Endothelial cell of umbilical vein (primary cell): ENCODE measurements at places on chromosomes 13 and 19.

GRCh38 chr19:51158474-51159129, 16.5 kb downstream of the SIGLEC7 start:
- H3K4me1 ChIP-seq: no peaks in the 10 kb centered on the region
- DNase-seq: peak; percentile 12
- H3K27ac ChIP-seq: no peak overlapping the region
- H3K4me3 ChIP-seq: no peak overlapping the region

DNA sequence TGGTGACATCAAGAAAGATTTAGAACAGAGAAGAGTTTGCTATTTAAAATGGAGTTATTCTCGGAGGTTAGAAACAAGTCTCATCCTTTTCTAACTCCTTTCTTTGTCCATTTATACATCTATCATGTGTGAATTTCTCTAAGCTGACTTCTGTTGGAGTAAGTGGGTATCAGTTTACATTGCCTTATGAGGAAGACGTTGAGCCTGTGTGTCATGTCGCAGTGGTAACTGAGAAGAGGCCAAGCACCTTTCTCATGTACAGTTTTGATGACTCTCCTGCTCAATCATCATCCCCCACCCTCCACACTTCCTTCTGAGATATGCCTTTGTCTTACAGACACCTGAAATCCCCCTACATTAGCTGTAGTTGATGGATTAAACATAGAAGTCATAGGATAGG, 624.8 kb downstream of the LIG4 start:
- H3K4me1 ChIP-seq: peaks cover 3% of the 10 kb centered on the region
- no peaks in the 10 kb centered on the region for H3K36me3 ChIP-seq
- H3K27ac ChIP-seq: no peak overlapping the region
- H3K4me3 ChIP-seq: no peak overlapping the region
- DNase-seq: no peak
- H3K27me3 ChIP-seq: no peaks in the 10 kb centered on the region

DNA sequence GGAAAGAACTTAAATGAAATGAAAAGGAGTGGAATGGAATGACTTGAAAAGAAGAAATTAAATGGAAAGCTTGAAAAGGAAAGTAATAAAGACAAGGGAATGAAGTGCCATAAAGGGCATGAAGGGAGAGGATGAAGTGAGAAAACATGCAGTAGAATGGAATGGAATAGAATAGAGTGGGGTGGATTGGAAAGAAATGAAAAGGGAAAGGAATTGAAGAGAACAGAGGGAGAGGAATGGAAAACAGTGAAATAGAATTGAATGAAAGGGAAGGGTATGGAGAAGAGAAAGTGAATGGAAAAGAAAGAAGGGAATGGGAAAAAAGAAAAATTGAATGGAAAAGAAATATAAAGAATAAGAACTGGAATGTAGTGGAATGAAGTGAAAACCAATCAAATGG, 9.2 kb upstream of the ZNF180 start:
- H3K36me3 ChIP-seq: no peaks in the 10 kb centered on the region
- H3K27me3 ChIP-seq: peaks cover 8% of the 10 kb centered on the region
- no peaks in the 10 kb centered on the region for H3K4me1 ChIP-seq
- no peak overlapping the region for H3K4me3 ChIP-seq
- no peak overlapping the region for H3K27ac ChIP-seq

- H3K27ac ChIP-seq: no peak overlapping the region
- H3K4me1 ChIP-seq: peaks cover 8% of the 10 kb centered on the region
- H3K27me3 ChIP-seq: no peaks in the 10 kb centered on the region
- DNase-seq: no peak
Measured at GRCh38 chr19:50002386-50002960, 22.7 kb downstream of the VRK3 start.

DNA sequence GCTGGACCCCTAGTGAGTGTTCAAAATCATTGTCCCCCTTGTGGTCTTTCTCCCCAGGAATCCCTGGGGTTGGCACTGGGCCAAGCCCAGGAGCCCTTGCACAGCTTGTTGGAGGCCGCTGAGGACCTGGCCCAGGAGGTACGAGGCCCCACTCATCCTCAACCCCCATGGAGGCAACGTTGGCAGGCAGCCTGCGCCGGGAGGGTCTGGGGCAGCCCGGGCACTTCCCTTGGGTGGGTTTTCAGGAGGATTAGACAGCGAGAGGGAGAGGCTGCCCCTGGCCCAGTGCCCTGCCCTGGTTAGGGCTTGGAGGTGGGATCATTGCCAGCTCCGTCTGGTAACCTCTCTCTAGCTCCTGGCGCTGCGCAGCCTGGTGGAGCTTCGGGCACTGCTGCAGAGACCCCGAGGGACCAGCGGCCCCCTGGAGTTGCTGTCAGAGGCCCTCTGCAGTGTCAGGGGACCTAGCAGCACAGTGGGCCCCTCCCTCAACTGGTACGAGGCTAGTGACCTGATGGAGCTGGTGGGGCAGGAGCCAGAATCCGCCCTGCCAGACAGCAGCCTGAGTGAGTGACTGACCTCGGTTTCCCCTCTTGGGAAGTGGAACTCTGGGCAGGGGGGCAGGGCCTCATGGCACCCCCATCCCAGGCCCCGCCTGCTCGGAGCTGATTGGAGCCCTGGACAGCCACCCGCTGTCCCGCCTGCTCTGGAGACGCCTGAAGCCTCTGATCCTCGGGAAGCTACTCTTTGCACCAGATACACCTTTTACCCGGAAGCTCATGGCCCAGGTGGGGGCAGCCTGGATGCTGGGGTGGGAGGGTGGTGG, 3.0 kb downstream of the ABCA7 start:
- H3K4me3 ChIP-seq: no peak overlapping the region
- H3K27ac ChIP-seq: no peak overlapping the region
- H3K27me3 ChIP-seq: no peaks in the 10 kb centered on the region
- H3K36me3 ChIP-seq: no peaks in the 10 kb centered on the region
- no peak for DNase-seq
- peaks cover 21% of the 10 kb centered on the region for H3K4me1 ChIP-seq

DNA sequence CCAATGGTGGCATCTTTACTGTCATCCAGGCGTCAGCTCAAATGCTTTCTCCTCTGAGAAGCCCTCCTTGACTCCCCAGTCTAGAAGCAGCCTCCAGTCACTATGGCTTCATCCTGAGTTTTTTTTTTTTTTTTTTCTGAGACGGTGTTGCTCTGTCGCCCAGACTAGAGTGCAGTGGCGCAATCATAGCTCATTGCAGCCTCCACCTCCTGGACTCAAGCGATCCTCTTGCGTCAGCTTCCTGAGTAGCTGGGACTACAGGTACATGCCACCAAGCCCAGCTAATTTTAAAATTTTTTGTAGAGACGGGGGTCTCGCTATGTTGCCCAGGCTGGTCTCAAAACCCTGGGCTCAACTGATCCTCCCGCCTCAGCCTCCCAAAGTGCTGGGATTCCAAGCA, 4.2 kb downstream of the NRTN start:
- no peak overlapping the region for H3K4me3 ChIP-seq
- no peak overlapping the region for H3K27ac ChIP-seq
- H3K27me3 ChIP-seq: peaks cover 2% of the 10 kb centered on the region
- H3K4me1 ChIP-seq: no peaks in the 10 kb centered on the region
- no peaks in the 10 kb centered on the region for H3K36me3 ChIP-seq

DNA sequence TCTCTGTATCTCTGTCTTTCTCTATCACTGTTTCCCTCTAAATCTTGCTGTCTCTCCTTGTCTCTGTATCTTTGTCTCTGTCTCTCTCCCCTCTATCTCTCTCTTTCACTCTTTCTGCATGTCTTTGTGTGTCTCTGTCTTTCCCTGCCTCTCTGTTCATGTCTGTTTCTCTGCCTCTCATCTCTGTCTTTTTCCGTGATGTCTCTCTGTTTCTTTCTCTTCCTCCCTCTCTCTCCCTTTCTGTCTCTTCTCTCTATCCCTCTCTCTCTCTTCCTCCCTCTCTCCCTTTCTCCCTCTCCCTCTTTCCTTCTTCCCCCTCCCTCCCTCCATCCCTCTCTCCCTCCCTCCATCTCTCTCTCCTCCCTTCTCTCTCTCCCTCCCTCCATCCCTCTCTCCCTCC, 56.7 kb upstream of the NFIC start:
- no peak for DNase-seq
- no peaks in the 10 kb centered on the region for H3K36me3 ChIP-seq
- no peak overlapping the region for H3K27ac ChIP-seq
- H3K4me3 ChIP-seq: no peak overlapping the region

DNA sequence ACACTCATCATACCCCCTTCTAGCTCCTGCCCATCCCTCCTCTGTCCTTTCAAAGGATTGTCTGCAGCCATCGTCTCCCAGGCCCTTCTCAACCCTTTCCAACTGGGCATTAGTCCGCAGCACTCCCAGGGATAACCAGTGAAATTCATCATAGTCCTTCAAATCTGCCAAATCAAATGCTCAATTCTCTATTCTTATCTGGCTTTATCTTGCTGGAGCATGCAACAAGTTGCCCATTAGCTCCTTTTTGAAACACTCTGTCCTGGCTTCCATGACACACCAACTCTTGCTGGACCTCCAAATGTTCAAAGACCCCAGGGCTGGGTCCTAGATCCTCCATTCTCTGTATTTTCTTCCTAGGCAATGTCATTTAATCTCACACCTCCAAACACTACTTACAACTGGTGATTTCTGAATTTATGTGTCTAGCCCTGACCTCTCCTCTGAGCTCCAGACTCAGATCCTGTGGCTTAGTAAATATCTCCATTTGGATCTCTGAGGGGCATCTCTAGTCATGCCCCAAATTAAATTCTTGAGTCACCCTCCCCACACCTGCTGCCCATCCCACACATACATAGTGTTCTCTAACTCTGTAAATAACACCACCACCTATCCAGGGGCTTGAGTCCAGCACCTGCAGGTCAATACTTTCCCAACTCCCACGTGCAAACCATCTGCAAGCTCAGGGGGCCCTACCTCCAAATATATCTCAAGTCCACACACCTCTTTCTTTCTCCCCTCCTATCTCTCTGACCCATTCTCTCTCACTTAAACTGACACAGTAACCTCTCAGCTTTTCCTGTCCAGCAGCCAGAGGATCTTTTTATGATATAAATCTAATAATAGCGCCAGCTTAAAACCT, 9.1 kb upstream of the ANKRD10 start:
- no peak for DNase-seq
- H3K27ac ChIP-seq: no peak overlapping the region
- peaks cover 30% of the 10 kb centered on the region for H3K27me3 ChIP-seq
- H3K36me3 ChIP-seq: no peaks in the 10 kb centered on the region
- no peak overlapping the region for H3K4me3 ChIP-seq
- H3K4me1 ChIP-seq: no peaks in the 10 kb centered on the region

GRCh38 chr19:14526423-14526822, 3.0 kb upstream of the TECR start:
- H3K27me3 ChIP-seq: no peaks in the 10 kb centered on the region
- H3K27ac ChIP-seq: no peak overlapping the region
- DNase-seq: no peak
- H3K4me1 ChIP-seq: peaks cover 27% of the 10 kb centered on the region
- no peak overlapping the region for H3K4me3 ChIP-seq

- DNase-seq: no peak
- H3K4me1 ChIP-seq: no peaks in the 10 kb centered on the region
- no peak overlapping the region for H3K4me3 ChIP-seq
- no peaks in the 10 kb centered on the region for H3K36me3 ChIP-seq
Measured at GRCh38 chr13:80255946-80256345, 85.0 kb downstream of the SPRY2 start.

GRCh38 chr19:46487178-46487801, 8.4 kb downstream of the PNMA8B start:
- H3K4me3 ChIP-seq: no peak overlapping the region
- H3K36me3 ChIP-seq: no peaks in the 10 kb centered on the region
- peak; percentile 13 for DNase-seq
- H3K27me3 ChIP-seq: peaks cover 43% of the 10 kb centered on the region
- H3K27ac ChIP-seq: no peak overlapping the region

DNA sequence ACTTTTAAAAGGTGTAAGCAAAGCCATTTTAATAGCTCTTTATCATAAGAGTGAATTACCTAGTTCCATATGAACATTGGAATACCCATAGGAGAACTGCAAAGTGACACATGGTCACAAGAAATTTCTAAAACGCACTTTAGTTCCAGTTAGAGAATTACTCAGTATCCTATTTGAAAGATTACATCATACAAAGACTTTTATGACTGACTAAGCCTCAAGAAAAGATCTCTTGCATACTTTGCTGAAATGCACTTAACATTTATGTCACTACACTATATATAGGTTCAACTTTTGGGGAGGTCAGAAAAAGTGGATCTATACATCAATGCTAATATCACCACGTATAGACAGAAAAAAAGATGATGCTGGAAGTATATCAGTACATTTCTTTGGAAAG, 7.1 kb downstream of the PCDH9 start:
- peak; percentile 34 for DNase-seq
- no peaks in the 10 kb centered on the region for H3K36me3 ChIP-seq
- H3K27ac ChIP-seq: peak overlapping the region; percentile 27
- peaks cover 10% of the 10 kb centered on the region for H3K4me1 ChIP-seq
- no peaks in the 10 kb centered on the region for H3K27me3 ChIP-seq

DNA sequence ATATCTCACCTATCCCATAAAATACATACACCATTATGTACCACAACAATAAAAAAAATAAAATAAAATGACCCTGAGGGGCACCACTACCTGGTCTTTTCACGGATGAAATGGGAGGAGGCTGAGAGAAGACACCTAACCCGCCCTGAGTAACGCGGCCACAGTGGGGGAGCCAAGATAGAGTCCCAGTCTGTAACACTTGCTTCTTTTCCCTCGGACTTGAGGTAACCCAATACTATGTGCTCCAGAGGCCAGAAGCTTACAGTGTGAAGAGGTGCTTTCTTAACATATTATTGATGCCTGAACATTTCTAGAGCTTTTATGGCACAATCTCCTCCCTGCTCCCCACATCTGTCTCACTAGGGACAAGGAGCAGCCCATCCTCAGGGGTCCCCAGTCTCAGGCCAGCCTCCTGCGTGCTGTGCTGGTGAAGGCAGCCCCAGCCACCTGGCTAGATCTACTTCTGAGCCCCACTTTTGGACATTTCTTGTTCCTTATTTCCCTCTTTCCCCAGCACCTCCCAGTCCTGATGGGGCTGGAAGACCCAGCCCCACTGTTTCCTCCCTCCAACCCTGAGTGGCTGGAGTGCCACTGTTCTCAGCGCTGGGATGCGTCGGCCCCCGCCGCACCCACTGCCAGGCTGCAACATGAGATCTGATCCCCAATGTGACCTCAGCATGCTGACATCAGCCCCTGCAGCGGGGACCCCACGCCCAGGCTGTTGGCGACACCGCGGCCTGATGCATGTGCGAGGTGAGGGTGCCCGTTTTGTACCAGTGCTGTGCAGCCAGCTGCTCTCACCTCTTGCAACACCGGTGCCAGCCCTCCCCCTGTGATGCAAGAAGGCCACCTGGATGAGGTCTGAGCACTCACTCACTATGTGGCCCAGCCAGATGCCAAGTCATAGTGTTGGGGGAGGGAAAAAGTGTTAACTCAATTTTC, 143.3 kb downstream of the DCLK1 start:
- H3K36me3 ChIP-seq: no peaks in the 10 kb centered on the region
- no peak overlapping the region for H3K4me3 ChIP-seq
- no peaks in the 10 kb centered on the region for H3K4me1 ChIP-seq
- no peaks in the 10 kb centered on the region for H3K27me3 ChIP-seq
- no peak for DNase-seq

GRCh38 chr19:40756502-40757110, 5.6 kb downstream of the SNRPA start:
- H3K27ac ChIP-seq: no peak overlapping the region
- H3K27me3 ChIP-seq: no peaks in the 10 kb centered on the region
- H3K36me3 ChIP-seq: peaks cover 37% of the 10 kb centered on the region
- H3K4me3 ChIP-seq: no peak overlapping the region
- peaks cover 36% of the 10 kb centered on the region for H3K4me1 ChIP-seq

GRCh38 chr13:75766636-75767035, 130.5 kb downstream of the LMO7 start:
- no peak for DNase-seq
- H3K36me3 ChIP-seq: no peaks in the 10 kb centered on the region
- H3K27me3 ChIP-seq: no peaks in the 10 kb centered on the region
- H3K4me1 ChIP-seq: peaks cover 11% of the 10 kb centered on the region
- H3K4me3 ChIP-seq: no peak overlapping the region
